Mesenteric fat pad (tissue), 1 donor: ENCODE measurements at places on chromosomes 7 and 10. TPM values are rescaled to one million over a fixed set of nuclear protein-coding genes. Genes with fewer than 3 reads are reported as not detected.

DNA sequence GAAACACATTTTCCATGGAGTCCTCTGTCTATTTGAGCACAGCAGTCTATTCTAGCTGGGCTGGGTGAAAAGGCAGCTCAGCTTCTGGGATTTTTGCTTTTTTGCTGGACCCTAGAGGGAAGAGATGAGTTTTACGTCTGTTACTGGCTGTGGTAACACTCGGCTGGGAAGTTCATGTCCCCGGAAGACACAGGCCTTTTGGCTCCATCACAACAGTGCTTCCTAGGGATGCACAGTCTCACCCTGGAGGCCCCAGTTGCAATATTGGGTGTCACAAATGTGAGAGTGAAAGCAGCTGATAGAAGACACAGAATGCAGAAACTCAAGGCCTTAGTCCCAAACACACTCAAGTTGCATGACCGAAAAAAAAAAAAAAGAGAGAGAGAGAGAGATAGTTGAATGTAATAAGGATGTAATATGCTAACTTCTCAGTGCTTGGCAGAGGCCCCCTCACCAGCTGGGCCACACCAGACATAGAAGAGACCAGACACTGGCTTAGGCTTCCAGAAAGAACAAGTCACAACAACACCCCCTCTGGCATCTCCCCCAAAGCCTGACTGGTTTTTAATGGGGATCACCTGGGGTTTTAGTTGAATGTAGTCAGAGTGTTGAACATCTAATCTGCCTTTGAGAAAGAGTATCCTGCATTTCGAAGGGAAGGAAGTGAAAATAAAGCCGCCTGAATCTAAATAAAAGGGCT, 545.4 kb upstream of the FZD8 start:
- DNase-seq = no peak

GRCh38 chr10:22977751-22978150, 49.9 kb downstream of the ARMC3 start:
- no peak for DNase-seq

DNA sequence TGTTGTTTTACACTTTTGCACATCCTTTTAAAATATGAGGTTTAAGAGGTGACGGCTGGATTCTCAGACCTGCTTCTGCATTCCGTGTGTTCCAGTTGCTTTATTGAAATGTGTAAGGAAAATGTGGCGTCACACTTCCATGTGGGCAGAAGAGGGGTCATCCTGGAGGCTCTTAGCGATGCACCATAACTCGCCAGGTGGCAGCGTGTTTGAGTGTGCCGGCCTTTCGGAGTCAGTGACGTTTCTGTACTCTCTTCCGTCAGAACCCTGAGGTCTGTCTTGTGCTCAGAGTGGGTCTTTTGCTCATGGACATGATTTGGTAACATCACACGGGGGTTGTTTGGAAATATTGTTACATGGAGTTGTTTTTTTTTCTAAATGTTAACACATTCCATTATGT, 9.1 kb downstream of the PPP2R2D start:
- no peak for DNase-seq

- peak; percentile 89 for DNase-seq
Observed at GRCh38 chr7:100171087-100171681, 2.8 kb upstream of the GAL3ST4 start.

DNA sequence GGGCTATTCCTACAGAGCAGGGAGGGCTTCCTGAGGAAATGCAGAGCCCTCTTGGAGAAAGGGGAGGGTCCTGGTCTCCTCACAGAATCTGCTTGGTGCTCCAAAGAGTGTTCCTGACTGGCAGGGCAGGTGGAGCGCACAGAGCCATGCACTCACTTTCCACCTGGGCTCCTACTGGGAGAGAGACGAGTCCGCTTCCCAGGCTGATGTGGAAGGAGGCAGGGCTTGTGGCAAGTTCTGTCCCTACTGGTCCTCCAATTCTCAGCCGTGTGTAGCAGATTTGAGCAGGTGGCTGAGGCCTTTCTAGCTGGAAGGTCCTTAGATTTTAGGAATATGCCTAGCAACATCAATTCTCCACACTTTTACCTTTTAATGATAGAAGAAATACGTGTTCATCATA, 111.5 kb upstream of the MKI67 start:
- DNase-seq = no peak

DNA sequence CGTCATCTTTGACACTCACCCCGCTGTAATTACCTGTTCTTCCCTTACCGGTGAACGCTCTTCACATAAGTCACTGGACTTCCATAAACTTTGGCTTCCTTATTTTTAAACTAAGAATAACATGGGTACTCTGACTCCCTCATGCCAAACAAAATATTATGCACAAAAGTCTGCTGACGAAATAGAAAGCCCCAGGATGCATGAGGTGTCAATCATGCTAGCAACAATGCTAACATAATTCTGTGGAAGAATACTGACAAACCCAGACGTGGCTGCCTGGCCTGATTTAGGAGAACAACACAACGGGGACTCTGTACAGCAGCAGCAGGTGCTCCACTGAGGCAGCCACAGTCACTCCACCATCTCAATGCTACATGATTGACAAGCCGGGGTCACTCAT, 137.5 kb downstream of the CCDC71L start:
- no peak for DNase-seq

DNA sequence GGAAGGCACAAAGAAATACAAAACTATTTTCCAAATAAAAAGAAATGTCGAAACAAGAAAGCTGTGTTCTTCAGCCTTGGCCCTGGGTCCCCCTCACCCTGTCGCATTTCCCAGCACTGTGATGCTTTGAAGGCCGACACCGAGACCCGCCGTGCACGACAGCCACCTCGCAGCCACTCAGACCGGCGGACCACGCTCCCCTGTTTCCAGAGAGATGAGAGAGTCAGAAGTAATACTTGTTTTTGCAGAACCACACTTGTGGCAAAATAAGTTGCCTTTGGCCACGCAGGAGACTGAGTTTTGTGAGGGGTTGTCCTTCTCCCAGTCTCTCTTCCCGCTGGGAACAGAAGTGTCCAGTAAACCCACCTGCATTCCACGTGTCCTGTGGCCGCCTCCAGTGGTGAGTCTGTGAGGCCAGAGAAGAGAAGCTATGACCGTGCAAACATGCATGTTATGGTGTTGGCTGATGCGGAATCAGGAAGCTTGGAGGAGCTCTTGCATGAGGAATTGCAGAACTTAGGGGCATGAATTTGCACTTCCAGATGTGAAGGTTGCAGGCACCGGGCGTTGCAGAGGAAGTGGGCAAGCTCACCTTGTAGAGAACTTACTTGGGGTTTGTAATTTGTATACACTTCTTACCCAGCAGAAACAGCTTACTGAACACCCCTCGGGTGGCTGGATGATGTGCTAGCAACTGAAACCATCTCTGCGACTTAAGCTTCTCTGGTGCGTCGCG, 194.5 kb downstream of the EBF3 start:
- peak; percentile 80 for DNase-seq

- DNase-seq = no peak
Observed at GRCh38 chr10:119969609-119970008, 77.1 kb downstream of the SEC23IP start.

DNA sequence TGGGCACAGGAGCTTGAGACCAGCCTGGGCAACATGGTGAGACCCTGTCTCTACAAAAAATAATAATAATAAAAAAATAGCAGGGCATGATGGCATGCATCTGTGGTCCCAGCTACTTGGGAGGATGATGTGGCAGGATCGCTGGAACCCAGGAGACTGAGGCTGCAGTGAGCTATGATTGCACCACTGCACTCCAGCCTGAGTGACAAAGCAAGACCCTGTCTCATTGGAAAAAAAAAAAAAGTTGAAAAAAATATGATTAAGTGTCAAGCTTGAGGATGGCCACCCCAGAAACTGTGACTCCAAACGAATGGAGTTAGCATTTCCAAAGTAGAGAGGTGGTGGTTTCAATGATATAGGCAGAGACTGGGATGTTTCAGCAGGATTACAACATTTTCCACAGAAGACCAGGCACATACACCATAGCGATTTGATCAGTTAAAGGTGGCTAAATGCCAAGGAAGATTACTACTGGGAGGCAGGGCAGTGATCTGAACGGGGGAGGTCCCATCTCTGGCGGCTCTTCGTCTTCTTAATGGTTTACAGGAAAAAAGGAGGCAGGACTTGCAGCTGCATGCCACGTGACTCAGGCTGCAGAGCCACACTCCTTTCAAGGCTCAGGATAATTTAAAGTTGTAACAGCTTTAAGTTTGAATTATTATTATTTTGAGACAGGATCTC, 250.6 kb upstream of the GALNT17 start:
- no peak for DNase-seq

DNA sequence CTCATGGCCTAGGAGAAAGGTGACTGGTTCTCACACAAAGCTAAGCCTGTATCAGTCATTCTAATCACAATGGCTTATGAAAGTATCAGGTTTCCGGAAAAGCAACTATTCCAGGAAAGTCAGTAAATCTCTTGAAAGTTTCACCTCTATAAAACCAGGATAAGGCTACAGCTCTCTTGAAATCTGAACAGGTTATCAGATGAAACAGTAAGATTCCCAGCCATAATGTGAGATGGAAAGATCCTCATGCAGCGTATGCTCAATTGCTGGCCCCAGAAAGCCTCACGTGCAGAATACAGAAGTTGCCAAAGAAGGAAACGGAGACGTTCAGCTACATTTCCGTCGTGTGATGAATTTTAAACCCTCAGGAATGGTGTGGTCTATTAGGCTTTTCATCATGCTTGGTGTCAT, 90.0 kb downstream of the PFKFB3 start:
- no peak for DNase-seq

- no peak for DNase-seq
Observed at GRCh38 chr7:135248546-135248945, 14.9 kb downstream of the STRA8 start.

- no peak for DNase-seq
Observed at GRCh38 chr7:107874605-107875446, 16.2 kb upstream of the DLD start.

DNA sequence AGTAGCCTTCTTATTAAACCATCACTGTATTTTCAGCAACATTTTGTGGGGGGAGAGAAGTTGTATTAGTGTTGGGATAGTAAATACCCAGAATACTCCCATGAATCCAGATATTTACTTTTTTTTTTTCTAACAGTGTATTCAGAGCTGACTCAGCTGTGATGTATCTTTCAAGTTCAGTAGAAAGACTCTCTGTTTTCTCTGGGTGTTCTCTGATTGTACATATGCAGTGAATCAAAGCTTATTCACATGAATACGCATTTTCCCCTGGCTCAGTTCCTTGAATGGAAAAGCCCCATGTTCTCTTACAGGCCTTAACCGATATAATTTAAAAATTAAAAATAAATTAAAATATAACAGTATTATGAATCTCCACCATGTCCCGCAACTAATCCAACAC, 1.3 kb downstream of the TFPI2 start:
- DNase-seq = no peak

DNA sequence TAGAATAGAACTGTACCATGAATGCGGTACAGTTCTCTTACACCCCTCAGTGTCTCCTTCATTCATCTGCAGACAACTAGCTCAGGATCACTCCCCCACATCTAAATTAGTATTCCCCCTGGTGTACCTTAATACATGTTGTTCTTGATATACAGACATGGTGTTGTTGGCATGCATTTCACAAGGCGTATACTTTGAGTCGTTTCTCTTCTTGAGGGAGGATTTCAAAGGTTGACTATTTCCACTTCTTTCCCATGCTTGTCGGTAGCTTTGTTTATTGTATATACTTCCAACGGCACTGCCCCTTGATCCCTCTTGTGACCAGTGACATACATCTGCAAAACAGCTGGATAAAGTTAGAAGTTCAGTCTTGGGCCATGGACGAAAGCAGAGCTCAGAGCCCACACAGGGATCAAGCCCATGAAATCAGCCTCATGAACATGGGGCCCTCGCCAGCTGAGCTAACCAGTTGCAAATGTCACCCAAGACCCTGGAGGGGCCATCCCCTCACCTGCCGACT, 8.6 kb downstream of the CPA4 start:
- no peak for DNase-seq

DNA sequence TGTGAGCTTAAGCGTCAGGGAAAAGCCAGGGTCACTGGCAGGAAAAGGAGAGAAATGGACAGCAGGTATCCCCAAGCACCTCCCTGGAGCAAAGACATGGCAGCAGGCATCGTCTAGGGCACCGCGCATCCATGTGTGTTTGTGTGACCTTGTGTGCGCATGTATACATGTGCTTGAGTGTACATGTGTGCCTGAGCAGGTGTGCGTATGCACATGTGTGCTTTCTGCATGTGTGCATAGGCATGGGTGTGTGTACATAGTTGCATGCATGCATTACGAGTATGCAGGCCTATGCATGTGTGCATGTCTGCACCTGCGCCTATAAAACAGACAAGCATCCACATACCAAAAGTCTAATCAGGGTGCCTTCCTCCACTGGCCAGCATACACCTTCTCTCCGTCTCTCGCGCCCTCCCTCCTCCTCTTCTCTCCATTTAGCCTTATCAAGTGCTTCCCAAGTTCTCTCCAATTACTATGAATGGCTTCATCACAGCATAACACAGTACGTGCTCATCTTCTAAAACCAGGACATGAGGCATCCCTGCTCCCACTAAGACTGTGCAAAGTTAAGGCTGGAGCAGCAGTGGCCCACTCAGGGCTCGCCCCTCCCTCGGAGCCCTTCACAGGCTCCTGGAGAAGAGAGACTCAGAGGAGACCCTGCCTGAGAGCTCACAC, 30.6 kb downstream of the RASGEF1A start:
- peak; percentile 75 for DNase-seq

GRCh38 chr10:101934686-101935305, 91.2 kb upstream of the KCNIP2 start:
- no peak for DNase-seq

DNA sequence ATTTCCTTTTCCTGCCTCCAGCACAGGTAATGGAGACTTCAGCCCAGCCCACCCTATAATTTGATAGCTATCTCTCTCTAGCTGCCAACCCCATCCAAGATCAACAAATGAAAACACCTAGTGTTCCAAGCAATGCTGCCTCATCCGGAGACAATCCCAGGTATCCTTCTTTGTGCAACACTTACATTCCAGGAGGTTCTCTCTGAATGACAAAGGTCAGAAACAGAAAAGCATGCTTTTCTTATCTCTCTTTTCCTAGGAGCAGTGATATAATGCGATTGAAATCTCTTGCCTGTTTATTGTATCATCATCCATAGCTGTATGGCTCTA, 699.3 kb downstream of the INHBA start:
- DNase-seq = no peak

DNA sequence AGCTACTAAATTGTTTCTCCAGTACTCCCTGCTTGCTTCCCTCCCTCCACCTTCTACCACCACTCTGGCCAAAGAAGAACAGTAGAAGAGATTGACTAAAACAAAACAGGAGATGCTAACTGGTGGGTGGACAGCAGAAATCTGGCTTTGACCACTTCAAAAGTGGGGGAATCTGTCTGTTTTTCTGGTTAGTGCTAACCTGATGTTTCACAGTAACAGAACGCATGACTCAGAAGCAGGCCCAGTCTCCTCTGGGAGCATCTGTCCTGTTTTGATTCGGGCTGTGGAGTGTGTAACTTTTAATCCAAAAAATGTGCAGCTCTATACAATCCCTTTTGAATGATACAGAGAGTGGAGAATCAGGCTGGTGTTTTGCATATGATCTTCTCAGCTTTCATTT, 32.7 kb upstream of the ZNF438 start:
- no peak for DNase-seq

GRCh38 chr10:93754761-93755160, 3.0 kb upstream of the LGI1 start:
- DNase-seq = no peak

GRCh38 chr7:70679661-70680060, 452.3 kb upstream of the GALNT17 start:
- no peak for DNase-seq

- DNase-seq = no peak
Observed at GRCh38 chr7:20417260-20417659, 86.6 kb downstream of the ITGB8 start.

Gene FZD8
- 13.0 TPM for total RNA-seq

Gene PGAM2
- not detected for total RNA-seq

Gene PODXL
- 32.6 TPM for total RNA-seq

Gene PSD
- total RNA-seq = not detected

Gene NCF1
- 8.6 TPM for total RNA-seq
